ENCODE measurements at places on chromosomes 2 and 18.

GRCh38 chr18:25278394-25278793, 73.6 kb downstream of the ZNF521 start:
- no peak for DNase-seq

- DNase-seq, result no peak
These were observed 44.5 kb downstream of the RPE start for GRCh38 chr2:210046851-210047500.

DNA sequence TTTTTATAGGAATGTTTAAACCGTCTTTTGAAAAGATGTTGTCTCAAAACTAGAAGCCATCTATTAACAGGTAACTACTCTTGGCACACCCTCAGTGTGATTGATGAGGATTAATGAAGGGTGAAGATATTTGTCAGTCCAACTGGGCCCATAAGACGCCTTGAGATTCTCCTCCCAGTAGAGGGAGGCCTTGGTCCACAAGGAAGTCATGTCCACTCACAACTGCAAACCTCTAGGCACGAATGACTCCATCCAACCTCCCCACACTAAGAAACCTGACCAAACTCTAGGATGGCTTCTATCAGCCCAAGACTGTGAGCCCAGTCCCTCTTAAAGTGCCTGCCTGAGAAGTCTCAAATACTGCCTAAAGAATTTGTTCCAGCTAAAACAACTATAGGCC, 19.2 kb upstream of the GRP start:
- no peak for DNase-seq

GRCh38 chr2:151071382-151071781, 190.3 kb downstream of the RBM43 start:
- DNase-seq, result peak; percentile 57

GRCh38 chr18:9184998-9185613, 48.5 kb downstream of the ANKRD12 start:
- DNase-seq, result no peak

All from fibroblast of upper back skin (primary cell).